ENCODE measurements at places on chromosomes 5 and 9. TPM values are rescaled to one million over a fixed set of nuclear protein-coding genes. Genes with fewer than 3 reads are reported as not detected.

DNA sequence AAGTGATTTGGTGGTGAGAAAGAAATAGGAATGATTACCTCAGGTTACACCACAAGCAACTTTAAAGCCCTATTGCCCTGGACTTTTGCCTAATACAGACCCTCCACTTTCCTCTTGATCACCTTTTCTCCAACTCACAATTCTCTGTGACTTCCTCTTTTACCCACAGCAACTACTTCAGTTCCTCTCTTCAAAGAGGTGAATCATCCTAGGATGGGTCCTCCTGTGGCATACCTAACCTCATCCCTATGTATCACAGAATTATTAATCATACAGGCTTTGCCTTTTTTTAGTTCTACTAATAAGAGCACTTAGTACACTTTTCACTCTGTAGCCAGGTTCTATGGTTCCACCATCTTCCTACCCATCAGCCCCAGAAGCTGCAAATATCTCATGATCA lies 19.6 kb upstream of the INSL6 start:
- no peak for DNase-seq

DNA sequence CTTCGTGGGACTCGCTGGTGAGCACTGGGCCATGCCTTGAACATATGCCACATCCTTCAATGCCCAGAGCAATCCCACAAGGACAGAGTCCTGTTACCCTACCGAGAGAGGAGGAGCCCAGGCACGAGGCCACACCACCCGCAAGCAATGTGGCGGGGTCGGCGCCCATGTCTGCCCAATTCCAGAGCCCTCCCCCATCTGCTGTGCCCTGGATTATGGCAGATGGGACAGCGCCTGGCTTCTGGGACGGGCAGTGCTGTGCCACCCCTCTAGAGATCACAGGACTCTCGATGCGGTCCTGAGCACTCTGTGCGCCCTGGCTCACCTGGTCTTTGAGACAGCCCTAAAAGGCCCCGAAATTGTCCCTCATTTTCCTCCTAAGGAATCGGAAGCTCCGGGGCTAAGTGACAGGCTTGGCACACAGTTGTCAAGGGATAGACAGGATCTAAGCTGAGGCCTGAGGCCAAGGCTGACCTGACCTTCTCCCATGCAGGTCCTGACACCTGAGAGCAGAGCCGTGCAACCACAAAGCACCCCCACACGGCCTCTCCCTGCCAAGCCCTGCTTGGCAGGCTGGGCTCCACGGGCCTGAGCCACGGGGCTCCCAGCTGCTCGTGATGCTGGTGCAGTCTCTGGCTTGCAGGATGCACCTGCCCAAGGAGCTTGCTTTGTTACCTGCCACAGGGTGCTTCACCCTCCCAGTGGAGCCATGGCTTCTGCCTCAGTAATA lies 48.8 kb downstream of the PRRT1B start:
- DNase-seq, result no peak

GRCh38 chr5:171444582-171444981 lies 25.1 kb downstream of the FGF18 start:
- no peak for DNase-seq

DNA sequence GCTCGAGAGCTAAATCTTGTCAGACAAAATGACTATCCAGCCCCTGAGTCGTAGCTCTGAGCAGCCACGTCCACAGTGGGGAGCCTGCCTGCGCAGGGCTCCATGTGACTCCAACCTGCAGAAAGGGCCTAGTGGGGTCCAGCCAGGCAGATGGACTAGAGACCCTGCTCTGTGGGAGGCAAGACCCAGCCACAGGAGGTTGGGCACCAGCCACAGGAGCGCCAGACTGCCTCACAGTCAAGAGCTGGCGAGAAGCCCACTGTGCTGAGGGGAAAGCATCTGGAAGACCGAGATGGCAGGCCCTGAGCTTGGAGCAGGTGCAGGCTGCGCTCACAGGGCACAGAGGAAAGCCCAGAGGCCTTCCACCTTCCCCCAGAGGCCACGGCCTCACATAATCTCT lies 61.4 kb downstream of the C5orf15 start:
- DNase-seq, result no peak

- DNase-seq, result no peak
Observed at GRCh38 chr9:104838958-104839357, 75.0 kb downstream of the NIPSNAP3B start.

DNA sequence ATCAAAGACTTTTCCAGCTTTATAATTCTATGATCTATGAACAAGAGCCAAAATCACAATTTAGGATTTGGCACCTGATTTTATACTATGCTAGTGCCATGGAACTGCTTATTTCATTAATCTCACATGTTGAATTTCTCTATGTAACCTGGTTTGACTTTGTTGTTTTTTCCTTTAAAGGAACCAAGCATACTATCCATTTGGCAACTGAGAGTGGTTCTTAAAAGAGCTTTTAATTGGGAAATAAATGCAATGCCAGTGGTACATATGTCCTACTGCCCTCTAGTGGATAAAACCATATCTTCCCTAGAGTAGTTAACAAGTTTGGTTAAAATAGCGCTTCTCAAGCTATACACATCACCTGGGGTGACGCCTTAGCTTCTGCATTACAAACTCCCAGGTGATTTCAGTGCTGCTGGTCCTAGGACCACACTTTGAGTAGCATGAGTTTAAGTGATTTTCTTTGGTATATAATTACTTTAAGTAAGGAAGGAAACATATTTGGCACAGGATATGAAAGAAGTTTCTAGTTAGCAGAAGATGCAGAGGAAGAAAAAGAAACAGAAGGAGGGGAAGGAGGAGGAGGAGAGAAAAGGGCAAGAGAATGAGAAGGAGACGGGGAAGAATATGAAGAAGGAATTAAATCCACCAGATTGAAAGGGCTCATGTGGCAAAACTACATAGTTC lies 56.8 kb downstream of the FGF10 start:
- DNase-seq, result peak; percentile 0

DNA sequence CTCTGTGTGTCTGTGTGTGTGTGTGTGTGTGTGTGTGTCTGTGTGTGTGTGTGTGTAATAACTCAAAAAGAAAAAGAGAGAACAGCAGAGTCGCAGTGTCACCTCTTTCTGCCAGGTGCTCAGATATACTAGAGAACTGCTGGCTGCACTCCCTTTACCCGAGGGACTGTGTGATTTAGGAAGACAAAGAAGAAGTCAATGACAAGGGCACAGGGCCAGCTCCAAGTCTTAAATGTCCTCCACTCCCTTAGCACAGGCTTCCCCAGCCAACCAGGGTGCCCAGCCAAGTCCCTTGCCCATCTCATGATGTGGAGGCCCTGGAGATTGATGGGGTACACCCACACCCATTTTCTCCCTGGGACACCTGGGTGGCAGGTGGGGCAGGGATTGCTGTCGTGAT lies 8.7 kb downstream of the CCNJL start:
- no peak for DNase-seq

DNA sequence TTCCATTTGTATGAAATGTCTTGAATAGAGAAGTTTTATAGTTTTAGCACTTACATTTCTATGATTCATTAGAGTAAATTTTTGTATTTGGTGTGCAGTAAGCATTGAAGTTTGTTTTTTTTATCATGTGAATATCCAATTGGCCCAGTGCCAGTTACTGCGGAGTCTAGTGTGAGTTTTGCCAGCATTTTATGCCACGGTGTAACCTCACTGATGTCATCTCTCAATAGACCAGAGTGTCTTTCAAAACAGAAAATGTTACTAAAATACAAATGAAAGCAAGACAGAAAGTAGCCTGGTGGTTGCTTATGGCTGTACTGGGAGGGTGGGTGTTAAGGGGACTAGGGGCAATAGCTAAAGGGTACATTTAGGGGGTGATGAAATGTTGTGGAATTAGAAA lies 62.8 kb downstream of the IPPK start:
- no peak for DNase-seq

GRCh38 chr9:130766021-130766926 lies 68.8 kb upstream of the ABL1 start:
- no peak for DNase-seq

DNA sequence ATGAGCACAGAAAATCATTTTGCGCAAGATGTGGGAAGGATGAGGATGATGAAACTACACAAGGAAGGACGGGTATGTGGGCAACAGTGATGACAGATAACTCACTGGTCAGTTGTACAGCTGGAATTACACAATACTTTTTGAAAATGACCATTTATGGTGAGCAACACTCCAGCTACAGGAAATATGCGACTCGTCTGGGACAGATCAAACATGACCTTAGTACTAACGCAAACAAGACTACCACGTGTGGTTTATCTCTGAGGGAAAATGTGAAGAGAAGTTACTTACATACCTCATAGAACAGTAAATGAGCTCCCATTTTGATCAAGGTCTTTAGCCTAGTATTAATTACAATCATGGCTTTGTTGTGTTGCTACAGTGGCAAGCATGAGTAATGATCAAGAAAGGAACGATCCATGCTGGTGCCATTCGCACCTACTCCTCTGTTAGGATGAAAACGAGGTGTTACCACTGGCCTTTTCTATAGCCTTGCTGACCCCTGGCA lies 456.9 kb downstream of the BNC2 start:
- no peak for DNase-seq

GRCh38 chr5:3394891-3395599 lies 200.6 kb upstream of the IRX1 start:
- DNase-seq, result no peak

GRCh38 chr5:86500947-86501346 lies 116.8 kb upstream of the COX7C start:
- DNase-seq, result no peak

DNA sequence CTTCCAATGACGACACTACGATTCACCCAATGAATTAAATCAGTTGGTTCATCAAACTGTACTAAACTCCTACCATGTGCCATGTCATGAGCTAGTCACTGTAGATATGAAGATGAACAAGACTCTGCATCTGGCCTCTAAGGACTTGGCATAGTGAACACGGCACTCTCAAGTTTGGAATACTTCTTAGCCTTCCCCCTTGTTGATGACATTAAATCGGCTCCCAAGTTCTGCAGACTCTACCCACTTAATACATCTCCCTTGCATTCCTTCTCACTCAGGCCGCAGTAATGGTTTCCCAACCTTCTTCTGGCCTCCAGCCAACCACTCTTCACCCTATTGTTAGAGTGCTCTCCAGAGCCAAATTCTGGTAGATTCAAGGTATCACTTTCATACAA lies 184.7 kb downstream of the MAPKAP1 start:
- no peak for DNase-seq

DNA sequence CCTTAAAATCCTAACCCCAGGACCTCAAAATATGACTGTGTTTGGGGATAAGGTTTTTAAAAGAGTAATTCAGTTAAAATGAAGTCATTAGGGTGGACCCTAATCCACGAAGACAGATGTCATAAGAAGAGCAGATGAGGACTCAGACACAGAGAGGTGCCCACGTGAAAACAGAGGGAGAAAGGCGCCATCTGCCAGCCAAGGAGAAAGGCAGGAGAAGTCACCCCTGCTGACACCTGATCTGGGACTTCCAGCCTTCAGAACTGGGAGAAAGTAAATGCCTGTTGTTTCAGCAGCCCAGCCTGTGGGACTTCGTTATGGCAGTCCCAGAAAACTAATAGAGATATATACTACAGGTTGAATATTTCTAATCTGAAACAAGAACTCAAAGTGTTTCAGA lies 67.4 kb downstream of the ROR2 start:
- no peak for DNase-seq

DNA sequence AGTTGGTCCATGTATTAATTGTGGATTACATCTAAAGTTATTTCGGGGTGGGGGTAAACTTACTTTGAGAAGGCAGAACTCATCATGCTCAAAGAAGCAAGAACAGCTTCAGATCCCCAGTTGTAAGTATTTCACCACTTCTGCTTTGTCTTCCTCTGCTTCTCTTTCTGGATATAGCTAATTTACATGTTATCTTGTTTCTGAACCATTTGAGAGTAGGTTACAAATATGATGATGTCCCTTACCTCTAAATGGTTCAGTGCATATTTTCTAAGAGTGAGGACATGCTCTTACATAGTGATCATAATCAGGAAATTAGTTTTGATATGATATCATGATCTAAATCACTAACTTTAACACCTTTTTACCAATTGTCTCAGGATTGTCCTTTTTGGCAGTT lies 11.9 kb downstream of the TRIO start:
- no peak for DNase-seq

GRCh38 chr5:66597183-66597757 lies 1.1 kb downstream of the MAST4 start:
- DNase-seq, result no peak

Gene PCDHGA4
- 2.2 TPM for polyA plus RNA-seq

Gene CCL28
- polyA plus RNA-seq, result 0.68 TPM

Gene PCSK5
- 6.1 TPM for polyA plus RNA-seq

Gene GABBR2
- 0.04 TPM for polyA plus RNA-seq

Gene PHYHD1
- 34.8 TPM for polyA plus RNA-seq

Gene POU5F2
- 0.01 TPM for polyA plus RNA-seq

Gene TLX3
- polyA plus RNA-seq, result 0.16 TPM

Gene HRCT1
- polyA plus RNA-seq, result 15.8 TPM

Gene MELK
- 0.44 TPM for polyA plus RNA-seq

Gene IL3
- polyA plus RNA-seq, result not detected

Gene PBX3
- polyA plus RNA-seq, result 39.1 TPM
